ENCODE measurements at places on chromosomes 5 and 9. TPM values are rescaled to one million over a fixed set of nuclear protein-coding genes. Genes with fewer than 3 reads are reported as not detected.

Gene TTC16
- not detected for polyA plus RNA-seq

DNA sequence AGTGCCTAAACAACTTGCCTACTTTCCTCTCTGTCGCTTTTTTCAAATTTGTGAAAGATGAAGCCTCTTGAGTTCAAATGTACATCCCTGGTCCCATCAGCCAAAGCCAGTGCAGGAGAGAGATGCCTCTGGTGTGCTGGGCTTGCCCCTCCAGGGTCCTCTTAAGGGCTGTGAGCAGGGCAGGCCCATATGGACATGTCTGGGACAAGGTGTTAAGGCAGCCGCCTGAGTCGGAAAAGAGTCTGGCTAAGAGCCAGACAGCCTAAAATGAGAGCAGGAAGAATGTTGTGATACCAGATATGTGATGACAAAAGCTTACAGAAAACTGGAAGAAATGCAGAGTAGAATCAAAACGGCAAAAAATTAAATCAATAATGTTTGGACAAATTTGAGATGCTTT, 72.5 kb downstream of the APTX start:
- DNase-seq, result no peak
- H3K4me1 ChIP-seq, result no peaks in the 10 kb centered on the region
- no peak overlapping the region for H3K27ac ChIP-seq

Gene PDGFRB
- 9.1 TPM for polyA plus RNA-seq

Gene RFX3
- polyA plus RNA-seq, result 1.4 TPM

Gene ADCY2
- polyA plus RNA-seq, result 0.68 TPM

DNA sequence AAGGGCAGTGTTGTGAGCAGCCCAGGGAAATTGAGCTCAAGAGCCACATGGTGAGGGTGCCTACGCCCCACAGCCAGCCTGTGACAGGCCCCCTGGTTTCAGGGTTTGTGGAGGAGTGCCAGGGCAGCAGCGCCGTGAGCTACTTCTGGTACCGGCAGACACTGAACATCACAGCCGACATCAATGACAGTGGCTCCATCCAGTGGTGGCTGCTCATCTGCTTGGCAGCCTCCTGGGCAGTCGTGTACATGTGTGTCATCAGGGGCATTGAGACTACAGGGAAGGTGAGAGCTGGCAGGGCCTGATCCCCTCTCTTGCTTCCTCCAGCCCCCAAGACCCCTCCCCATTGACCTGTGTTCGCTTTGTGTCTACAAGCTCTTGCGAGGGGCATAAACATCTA, 10.2 kb downstream of the SLC6A18 start:
- no peaks in the 10 kb centered on the region for H3K36me3 ChIP-seq
- H3K4me3 ChIP-seq, result no peak overlapping the region
- H3K27ac ChIP-seq, result no peak overlapping the region
- H3K4me1 ChIP-seq, result no peaks in the 10 kb centered on the region

GRCh38 chr9:94983552-94983951, 257.1 kb downstream of the AOPEP start:
- H3K27ac ChIP-seq, result no peak overlapping the region
- DNase-seq, result no peak
- H3K4me1 ChIP-seq, result no peaks in the 10 kb centered on the region
- no peaks in the 10 kb centered on the region for H3K36me3 ChIP-seq

Gene DCAF12
- polyA plus RNA-seq, result 20.0 TPM

- no peak overlapping the region for H3K27ac ChIP-seq
- H3K4me1 ChIP-seq, result peaks cover 53% of the 10 kb centered on the region
- no peak for DNase-seq
- no peaks in the 10 kb centered on the region for H3K36me3 ChIP-seq
Observed at GRCh38 chr9:106874652-106875051, 11.7 kb downstream of the ZNF462 start.
